ENCODE measurements at places on chromosomes 4 and X.

DNA sequence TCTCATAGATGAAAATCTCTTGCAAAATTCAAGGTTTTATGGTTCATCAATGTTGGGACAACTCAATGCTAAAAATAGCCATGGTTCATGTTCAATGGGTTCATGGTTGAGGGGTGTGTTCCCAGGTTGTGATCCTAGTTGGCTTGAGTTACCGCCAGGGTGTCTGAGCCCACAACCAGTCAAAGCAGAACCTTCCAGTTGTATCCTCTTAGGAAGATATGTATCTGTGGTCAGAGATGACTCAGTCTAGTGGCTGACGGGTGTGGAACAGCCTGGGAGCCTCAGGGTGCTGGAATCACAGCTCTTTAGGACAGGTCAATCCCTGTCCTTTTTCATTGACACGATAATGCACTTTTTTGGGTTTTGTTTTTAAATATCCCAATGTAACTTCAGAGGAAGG is 192.3 kb upstream of the NR3C2 start:
- DNase-seq, result peak; percentile 80

- DNase-seq, result no peak
Observed at GRCh38 chr4:22780317-22780716, 87.6 kb downstream of the GBA3 start.

GRCh38 chrX:119343856-119344255 is 55.3 kb upstream of the SLC25A43 start:
- DNase-seq, result no peak

DNA sequence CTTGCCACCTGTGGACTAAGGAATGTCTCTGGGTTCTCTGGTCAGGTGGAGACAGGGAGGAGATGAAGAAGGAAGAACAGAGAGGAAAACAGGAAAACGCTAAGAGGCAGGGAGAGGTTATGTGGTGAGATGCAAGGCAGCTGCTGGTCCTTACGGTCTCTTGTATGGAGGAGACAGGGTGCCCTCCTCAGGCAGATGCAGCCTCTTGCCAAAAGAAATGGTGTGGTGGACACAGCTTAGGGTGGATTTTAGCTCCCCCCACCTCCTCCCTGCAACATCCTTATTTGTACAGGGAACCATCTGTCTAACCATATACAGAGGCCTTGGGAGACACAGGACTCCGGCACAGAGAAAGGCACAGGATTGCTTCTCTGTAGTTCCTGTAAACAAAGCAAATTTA is 9.7 kb downstream of the OCIAD2 start:
- no peak for DNase-seq

- DNase-seq, result no peak
Observed at GRCh38 chrX:30935985-30936384, 46.9 kb upstream of the TAB3 start.

DNA sequence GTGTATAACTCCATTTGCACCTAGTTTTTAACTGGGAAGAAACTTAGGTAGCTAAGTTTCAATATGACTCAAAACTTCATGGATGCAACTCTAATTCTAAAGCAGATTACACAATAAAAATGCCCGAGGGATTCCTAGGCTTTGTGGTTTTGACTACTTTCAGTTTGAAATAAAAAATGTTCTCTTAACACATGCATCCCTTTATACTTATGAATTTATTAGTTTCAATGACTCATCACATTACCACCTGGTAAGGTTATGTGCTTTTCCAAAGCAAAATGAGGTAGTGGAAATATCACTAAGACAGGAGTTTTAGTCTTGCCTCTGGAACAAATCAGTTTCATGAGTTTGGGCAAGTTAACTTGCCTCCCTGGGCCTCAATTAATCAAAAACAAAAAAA is 125.5 kb downstream of the OPHN1 start:
- DNase-seq, result no peak

DNA sequence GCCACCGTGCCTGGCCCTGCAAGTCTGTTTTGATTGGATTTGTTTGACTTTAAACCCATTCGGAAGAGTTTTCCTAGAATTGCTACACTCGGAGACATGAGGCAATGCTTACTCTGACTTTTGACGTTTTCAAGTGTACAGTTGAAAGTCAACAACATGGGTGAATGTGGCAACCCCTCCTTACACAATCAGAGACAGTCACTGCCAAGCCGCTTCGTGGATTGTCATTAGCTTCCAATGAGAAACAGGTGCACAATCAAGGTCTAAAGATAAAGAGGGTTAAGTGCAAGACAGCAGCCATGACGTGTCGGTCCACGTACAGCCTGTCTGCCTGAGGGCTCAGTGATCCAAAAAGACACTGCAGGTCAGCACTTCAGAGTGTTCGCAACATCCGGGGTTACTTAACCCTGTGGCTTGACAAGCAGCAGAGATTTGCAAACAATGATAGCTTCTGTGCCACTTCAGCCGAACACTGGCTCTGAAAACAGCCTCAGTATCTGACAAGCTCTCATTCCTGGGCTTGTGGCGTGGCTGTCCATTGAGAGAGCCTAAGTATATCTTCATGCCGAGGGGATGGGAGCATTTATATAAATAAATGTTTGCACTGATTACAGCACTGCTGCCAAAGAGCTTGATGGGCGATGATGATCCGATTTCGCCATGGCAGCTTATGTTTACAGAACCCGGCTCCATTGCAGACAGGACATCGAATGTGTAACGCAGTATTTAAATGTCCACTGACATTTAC is 180.0 kb downstream of the DHRSX start:
- no peak for DNase-seq

DNA sequence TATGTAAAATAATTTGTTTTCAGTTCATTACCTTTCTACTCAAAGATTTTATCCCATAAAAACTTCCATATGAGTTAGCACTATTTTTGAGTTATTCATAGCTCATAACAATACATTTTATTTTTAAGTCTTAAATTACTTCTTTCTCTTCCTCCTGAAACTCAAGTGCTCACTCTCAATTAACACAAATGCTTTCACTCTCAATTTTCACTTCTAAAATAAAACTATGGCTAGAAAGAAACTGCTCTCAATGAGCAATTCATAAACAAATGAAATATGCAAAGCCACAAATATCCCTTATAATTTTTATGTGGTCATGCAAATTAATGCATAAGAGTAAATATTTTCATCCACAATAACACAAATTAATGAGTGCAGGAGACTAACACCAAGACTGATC is 38.8 kb downstream of the MAML3 start:
- DNase-seq, result peak; percentile 72

GRCh38 chr4:107155366-107155765 is 119.3 kb upstream of the DKK2 start:
- DNase-seq, result no peak

DNA sequence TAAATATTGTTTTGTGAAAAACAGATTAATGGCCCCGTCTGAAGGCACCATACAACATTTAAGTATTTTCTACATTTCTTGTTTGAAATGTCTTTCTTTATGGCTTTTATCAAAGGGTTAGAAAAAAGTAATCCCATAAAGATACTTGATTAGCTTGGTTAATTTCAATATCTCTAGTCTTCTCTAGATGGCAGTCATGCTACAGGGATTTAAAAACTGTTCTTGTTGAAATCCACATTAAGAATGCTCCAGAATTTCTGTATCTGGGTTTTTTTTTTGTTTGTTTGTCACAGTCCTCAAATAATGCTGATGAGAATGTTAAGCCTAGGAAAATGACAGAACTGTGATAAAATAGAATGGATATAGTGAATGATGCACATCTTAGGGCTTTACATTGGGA is 109.0 kb upstream of the AADAT start:
- DNase-seq, result no peak
